ENCODE measurements at places on chromosomes 3 and 15. TPM values are rescaled to one million over a fixed set of nuclear protein-coding genes. Genes with fewer than 3 reads are reported as not detected.
A peak's percentile ranks its signal among the peaks of the same experiment; 100 is the strongest.

DNA sequence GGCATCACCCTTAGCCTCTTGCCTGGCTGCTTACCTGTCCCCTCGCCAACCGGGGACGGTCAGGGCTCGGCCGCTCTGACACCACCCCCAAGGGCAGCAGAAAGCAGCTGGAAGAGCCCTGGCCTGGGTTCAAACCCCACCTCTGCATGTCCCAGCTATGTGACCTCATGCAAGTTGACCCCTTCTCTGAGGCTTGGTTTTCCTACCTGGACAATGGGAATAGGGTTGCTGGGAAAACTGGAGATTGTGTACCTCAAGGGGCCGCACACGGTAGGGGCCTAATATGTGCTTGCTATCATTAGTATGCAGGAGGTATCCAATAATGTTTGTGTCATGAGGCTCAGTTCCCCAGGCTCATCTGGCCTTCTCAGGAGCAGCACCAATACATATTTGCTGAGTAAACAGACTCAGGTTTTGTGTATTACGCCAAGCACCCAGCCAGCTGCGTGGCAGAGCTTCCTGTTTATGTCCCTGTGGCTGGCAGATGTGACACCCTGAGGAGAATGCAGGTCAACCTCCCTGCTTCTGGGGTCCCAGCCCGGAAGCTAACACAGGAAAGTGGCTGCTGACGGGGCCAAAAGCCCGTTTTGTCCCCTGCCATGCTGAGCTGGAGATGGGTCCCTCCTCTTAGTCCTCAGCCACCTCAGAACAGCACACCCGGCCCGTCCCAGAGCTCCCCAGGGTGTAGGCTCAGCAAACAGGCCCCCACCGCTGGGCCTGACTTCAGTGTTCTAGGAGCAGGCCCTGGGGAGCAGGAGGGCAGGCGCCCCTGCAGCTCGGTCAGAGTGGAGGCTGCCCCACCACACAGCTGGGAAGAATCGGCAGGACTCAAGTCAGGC lies 29.7 kb downstream of the PLXND1 start:
- DNase-seq = peak; percentile 76

DNA sequence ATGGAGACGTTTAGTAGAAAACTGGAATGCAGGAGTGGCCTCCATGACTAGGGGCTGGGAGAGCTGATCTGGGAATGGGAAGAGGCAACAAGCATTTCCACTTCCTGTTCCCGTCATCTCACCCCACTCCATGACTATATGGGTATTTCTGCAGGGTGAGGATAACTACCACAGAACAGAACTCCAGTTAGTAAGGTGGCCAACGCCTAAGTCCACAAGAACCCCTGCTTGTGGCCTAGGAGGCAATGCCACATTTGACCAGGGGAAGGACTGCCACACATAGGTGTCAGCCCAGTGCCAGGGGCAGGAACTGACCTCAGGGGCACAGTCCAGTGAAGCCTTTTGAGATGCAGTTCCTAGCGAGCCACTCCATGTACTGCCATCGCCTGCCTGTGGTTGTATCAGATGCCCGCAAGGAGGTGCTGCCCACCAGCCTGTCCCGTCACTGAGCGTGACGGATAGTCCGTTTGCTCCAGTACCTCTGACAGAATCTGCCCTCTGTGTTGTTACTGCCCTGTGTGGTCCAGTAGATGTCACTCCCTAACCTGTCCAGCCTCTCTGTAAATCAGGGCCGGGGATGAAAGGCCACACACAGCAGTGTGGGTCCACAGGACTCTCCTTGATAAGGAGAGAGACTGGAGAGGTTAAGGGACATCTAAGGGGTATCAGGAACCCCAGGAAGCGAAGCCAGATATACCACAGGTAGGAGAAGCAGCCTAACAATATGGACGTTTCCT lies 3.5 kb upstream of the MTFMT start:
- peak; percentile 66 for DNase-seq

DNA sequence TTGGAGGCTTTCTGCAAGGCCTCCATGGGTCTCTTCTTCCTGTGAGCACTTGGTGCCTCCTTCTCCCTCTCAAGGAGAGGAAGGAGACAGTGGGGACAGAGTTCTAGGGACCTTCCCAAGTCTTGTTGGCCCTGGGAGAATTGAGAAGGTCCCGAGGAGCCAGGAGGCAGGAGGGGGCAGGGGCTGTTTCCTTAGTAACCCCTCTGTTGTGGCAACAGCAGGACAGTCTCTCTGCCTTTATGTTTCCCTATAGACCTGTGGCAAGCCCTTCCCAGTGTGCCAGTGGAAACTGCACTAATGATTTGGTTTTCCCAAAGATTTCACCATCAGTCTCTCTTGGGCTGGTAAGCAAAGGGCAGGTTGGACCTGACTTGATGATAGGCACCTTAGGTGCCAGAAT lies 87.8 kb upstream of the GALNT15 start:
- DNase-seq = no peak

DNA sequence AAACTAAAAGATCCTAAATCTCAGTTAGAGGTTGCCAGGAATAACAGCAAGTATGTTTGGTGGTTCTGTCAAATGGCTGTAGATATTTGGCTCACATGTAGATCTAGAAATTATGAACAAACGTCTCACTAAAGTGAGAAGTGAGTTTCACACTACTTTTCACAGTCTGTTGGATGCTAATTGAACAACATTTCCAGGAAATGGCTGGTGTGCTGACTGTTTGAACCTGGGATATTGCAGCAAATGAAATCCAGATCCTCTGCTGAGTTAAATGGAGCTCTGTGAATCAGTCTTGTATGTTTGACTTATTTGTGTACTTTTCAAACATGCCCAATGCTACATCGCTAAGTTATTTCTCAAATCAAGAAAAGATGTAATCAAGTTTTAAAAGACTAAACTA lies 21.3 kb upstream of the RSL24D1 start:
- no peak for DNase-seq

Gene BFSP2
- total RNA-seq = 1.1 TPM

GRCh38 chr3:46709157-46709654 lies 8.0 kb downstream of the TMIE start:
- DNase-seq = no peak

- no peak for DNase-seq
These were observed 147.7 kb upstream of the SATB1 start for GRCh38 chr3:18572809-18573208.

GRCh38 chr3:113421082-113421481 lies 20.2 kb downstream of the CFAP44 start:
- DNase-seq = no peak

GRCh38 chr3:71074423-71074822 lies 509.1 kb downstream of the FOXP1 start:
- no peak for DNase-seq

GRCh38 chr15:100769043-100769974 lies 110.3 kb upstream of the ALDH1A3 start:
- no peak for DNase-seq

GRCh38 chr3:28150465-28151206 lies 90.8 kb upstream of the CMC1 start:
- DNase-seq = no peak

DNA sequence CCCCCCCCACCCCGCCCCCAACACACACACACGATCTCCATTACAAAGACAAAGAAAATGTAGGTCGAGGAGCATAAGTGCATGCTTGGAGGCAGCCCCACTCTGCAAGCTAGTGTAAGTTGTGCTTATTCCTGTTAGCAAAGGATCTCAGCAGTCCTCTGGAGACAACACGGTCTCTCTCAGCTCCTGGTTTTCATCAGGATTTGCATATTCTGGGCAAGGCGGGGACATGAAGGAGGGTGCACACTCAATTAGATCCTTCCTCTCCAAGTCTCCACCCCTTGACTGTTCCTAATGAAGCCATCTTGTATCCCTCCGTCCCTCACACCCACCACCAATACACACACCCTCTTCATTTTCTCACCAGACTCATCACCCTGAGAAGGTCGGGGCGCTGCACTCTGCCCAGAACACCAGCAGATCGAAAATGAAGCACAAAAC lies 63.8 kb downstream of the MRPL46 start:
- no peak for DNase-seq

Gene XRN1
- total RNA-seq = 41.3 TPM

DNA sequence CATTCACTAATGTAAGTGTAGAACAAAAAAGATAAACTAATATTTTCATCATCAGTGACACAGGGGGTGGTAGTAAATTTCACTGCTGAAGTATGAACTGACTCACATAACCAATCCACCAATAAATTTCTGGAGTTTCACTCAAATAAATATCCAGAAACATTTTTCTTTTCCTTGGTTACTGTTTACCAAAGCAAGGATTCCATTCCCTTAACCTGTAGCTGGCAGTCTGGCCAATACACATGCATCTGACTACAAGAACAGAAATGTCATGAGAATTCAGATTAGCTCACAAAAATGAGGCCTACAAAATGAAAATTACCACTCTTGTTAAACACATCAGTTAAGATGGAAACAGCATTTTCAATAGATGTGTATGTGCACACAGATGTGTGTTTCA lies 80.3 kb downstream of the STAG1 start:
- DNase-seq = no peak

Gene ESYT3
- total RNA-seq = 0.16 TPM

Gene LRRC34
- 6.8 TPM for total RNA-seq

DNA sequence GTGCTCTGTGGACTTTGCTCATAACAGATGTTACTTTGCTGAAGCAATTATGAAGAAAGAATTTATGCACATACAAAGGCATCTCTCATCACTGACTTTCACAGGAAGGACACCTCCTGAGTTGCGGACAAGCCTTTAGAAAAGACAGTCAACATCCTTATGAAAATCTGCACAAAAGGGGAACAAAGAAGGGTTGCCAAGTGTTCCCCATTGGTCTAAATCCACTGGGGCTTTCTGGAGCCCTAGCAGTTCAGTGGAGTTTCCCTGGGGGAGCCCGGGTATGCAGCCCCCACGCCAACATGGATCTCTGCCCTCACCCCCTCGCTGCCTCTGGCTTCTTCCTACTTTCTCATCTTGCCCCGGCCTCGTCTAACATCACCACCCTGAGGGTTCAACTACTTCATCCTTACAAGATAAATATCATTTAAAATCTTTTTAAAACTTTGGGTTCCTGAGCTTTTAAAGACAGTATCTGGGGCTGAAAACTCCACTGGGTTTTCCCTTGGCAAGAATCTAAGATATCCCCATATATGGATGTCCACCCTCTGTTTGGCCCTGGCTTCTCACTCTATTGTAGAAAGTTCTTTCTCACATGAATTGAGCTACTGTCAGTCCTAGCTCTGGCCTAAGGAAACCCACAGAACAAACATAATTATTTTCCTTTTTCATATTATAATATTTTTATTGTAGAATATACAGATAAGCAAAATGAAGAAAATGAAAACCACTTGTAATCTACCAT lies 207.9 kb upstream of the RGMA start:
- no peak for DNase-seq

Gene CASR
- not detected for total RNA-seq

GRCh38 chr3:169662843-169663160 lies 710 bp downstream of the MECOM start:
- DNase-seq = no peak

Gene PLA2G4B
- 4.8 TPM for total RNA-seq

DNA sequence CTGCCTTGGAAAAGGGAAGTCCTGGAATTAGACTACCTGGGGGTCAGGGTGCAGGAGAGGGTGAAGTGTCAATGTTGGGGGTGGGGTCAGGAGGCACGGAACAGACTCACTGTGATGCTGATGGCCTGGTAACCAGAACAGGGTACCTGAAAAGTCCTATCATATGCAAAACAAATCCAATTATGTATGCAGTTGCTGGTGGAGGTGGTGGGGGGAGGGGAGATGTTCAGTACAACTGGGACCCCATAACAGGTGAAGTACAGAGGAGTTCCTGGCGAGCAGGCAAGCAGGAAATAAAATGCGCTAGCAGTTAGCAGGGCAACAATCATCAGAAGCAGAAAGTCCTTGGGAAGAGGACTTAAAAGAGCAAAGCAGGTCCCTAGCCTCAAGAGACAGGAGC lies 4.2 kb upstream of the KATNBL1 start:
- DNase-seq = no peak

GRCh38 chr15:101198031-101198575 lies 53.7 kb downstream of the CHSY1 start:
- DNase-seq = no peak

DNA sequence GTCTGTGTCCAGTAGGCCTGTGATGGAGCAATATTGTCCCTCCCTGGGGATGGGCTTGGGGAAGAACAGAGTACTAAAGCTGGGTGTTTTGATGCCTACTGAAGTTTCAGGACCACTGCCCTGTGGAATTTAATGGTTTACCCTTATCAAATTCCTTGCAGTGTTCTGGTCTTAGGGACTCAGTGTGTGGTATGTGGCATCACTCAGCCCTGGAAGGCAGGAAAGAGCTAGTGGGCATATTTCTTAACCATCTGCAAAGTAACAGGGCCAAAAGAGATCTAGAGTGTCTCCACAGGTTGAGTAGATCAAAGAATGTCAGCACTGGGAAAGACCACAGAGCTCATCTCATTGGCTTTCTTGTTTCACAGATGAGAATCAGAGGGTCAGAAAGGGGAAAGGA lies 11.8 kb upstream of the SCN10A start:
- DNase-seq = no peak

- DNase-seq = no peak
These were observed 68.9 kb downstream of the DUT start for GRCh38 chr15:48400086-48400485.

Gene PP2D1
- total RNA-seq = not detected

Gene FAN1
- 15.7 TPM for total RNA-seq

Gene FEZF2
- total RNA-seq = not detected

Gene KLF15
- 0.11 TPM for total RNA-seq

GRCh38 chr15:47194718-47195117 lies 522.6 kb upstream of the SEMA6D start:
- no peak for DNase-seq

DNA sequence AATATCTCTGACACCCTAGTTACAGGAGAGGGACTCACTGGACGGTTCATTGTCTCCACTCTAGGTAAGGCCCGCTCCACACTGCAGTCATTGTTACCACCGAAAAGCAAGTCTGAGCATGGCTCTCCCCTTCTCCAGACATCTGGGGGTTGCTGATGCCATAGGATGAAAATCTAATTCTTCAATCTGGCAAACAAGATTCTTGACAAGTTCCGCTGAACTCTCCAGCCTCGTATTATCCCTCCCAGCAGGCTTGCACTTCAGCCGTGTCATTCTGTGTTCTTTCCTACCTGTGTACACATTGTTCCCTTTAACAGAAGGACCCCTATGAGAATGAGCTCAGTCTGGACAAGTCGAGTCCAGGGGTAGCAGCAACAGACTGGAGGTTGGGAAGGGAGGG lies 152.3 kb upstream of the NR2E3 start:
- no peak for DNase-seq

Measured in activated CD8-positive, alpha-beta T cell treated with anti-CD3 and anti-CD28 coated beads for 36 hours (primary cell).